ENCODE measurements at places on chromosomes 6 and 20.

DNA sequence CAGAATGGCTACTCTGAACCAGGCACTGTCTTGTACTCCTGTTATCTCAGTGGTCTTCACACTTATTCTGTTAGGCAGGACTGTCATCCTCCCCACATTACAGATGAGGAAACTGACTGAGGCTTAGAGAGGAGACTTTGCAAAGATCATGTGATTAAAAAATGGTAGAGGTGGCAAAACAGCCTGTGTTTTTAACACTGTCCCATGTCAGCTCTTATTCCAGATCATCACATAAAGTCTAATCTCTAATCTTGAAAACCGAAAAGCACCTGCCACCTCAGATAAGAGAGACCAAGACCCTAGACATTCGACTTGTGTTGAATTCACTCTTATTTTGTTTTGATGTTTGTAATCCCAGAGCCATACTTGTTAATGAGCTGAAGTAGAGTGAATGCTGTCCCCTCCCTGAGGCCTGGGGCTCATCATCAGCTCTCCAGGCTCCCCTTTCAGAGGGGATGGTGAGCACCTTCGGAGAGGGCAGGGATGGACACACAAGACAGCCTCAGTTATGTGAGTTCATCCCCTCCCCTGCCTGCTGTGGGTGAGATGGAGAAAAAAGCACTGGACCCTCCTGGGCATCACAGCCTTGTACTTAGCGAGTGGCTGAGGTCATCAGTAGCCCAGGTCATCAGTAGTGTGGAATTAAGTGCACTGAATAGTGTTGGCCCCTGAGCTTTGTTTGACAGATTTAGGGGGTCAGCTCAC lies 30.6 kb downstream of the MTHFD1L start:
- no peak for DNase-seq

DNA sequence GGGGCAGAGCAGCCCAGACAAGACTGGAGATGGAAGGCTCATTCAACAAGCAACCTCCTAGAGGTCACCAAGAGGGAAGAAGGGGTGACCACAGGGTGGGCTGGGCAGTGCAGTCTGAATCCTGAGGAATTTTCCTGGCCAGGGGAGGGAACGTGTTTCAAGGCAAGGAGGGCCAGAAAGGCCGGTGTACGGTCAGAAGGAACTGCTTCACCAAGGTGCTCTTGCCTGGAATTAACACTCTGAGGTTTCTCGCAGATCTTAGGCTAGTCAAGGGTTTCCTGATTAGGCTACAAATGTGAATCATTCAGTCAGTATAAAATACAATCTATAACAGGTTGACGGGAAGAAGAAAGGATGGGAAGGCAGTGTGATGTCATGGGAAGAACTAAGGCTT lies 199.3 kb downstream of the LRFN2 start:
- no peak for DNase-seq

- no peak for DNase-seq
These were observed 49.7 kb upstream of the TSHZ2 start for GRCh38 chr20:52922436-52922835.

DNA sequence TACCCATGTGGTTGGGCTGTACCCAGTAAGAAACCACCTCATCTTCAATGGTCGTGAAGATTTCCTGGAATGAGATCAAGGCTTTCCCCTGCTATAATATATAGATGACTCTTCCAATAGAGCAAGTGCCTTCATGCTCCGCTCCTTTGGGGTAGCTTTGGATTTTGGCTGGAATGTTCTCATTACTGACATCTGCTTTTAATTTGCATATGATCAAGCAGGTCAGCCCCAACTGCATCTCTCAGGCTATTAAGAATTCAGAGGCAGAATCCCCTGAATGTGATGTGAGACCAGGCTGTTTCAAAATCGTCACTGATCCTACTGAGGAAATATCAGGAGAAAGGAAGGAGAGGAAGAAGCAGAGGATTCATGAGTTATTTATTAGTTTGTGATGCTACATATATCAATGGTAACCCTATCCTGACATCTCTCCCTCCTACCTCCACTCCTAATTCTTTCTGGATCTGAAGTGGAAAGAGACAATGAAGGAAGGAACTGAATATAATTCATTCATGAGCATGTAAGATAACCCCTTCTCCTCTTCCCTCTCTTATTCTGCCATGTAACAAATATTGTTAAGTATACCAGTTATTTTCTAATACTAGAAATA lies 47.6 kb upstream of the FUCA2 start:
- peak; percentile 64 for DNase-seq

DNA sequence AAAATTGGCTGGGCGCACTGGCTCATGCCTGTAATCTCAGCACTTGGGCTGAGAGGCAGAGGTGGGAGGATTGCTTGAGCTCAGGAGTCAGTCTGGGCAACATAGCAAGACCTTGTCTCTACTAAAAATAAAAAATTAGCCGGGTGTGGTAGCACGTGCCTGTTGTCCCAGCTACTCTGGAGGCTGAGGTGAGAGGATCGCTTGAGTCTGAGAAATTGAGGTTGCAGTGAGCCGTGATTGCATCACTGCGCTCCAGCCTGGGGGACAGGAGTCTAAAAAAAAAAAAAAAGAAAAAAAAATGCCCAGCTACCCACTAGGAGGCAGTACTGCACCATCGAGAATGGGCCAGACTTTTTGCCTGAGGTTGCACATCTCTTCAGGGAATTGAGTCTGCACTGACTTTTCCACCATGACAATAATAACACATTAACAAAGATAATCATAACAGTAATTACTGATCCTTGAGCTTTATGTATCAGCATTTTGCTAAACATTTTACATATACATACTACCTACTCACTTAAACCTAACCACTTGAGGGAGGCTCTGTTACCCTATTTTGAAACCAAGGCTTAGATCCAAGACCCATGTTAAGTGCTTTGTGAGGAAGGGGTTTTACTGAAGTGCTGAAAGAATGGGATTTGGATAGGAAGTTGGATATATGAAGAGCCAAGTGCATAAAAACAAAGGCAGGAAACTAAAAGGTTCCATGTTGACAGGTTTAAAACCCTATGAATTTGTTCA lies 21.0 kb downstream of the SRSF3 start:
- DNase-seq: no peak

DNA sequence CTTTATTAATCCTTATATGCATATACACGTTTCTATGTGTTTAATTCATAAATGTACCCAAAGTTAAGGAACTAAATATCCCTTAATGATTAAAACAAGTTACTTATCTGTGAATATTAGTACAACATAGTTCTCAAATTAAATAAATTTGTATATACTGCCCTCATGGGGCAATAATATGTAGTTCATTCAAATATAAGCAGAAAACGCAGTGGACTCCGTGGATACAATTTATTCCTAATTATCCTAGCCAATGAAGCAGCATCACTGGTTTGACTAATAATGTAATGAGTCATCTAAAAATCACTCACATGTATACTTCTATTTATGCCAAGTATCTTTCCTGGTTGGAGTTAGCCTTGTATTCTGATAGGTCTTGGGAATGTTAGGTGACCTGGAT lies 111.6 kb downstream of the TBC1D32 start:
- peak; percentile 17 for DNase-seq

GRCh38 chr6:30097902-30098768 lies 14.8 kb downstream of the TRIM31 start:
- no peak for DNase-seq

- no peak for DNase-seq
These were observed 164.8 kb upstream of the MAN1A1 start for GRCh38 chr6:119514345-119514744.

DNA sequence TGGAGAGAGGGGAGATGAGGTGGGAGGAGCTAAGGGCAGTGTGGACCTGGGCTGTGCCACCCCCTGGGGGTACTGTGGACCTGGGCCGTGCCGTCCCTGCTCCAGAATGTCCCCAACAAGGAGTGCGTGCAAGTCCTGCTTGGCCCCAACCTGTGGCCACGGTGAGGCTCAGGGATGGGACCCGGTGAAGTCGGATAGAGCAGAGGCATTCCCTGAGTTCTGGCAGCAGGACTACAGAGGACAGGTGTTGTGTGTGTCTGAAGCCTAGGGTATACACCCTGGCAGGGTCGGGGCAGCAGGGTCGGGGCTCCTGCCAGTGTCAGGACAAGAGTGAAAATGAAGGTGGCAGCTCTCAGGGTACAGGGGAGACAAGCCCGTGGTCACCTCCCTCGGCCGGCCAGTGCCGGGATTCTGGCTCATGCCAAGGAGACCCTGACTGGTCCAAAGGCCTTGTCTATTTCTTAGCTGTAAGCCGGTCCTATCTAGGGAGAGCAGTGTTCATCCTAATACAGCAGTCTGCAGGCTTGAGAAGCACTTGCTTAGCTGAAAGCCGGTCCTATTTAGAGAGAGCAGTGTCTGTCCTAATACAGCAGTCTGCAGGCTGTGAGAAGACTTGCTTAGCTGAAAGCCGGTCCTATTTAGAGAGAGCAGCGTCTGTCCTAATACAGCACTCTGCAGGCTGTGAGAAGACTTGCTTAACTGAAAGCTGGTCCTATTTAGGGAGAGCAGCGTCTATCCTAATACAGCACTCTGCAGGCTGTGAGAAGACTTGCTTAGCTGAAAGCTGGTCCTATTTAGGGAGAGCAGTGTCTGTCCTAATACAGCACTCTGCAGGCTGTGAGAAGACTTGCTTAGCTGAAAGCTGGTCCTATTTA lies 95.9 kb downstream of the SMOC2 start:
- no peak for DNase-seq

DNA sequence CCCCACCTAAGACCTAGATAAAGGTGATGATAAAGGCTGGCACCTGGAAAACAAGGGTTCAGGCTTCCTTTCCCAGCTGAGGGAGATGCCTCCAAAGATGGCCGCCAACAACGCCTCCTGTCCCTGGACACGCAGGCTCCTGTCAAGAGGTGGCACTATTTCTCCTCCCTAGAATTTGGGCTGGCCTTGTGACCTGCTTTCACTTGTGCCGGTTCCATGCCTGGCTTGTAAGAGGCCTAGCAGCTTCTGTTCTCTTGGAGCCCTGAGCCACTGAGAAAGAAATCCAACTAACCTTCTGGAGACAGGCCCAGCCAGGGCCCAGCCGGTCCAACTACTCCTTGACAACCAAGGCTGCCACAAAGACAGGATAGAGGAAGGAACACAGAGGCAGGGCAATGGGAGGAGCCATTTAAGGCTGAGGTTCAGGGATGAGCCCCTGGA lies 60.2 kb upstream of the RALY start:
- DNase-seq: no peak

GRCh38 chr6:48135323-48136084 lies 24.5 kb upstream of the PTCHD4 start:
- DNase-seq: peak; percentile 6

DNA sequence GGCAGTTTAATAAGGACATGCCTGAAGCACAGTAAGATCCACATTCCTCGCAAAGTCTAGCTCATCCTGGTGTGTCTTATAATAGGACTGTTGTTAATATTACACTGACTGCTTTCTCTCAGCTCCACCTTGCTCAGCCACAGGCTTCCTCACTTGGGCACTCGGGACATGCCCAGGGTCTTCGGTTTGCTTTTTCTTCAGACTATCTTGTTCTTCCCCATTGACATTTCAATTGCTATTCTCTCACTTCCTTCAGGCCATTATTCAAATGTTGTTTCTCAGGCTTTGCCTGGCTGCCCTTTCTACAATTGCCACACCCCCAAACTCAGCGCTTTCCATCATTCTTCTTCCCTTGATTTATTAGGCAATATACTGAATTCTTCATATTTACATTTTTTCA lies 274.8 kb upstream of the RGS17 start:
- no peak for DNase-seq

DNA sequence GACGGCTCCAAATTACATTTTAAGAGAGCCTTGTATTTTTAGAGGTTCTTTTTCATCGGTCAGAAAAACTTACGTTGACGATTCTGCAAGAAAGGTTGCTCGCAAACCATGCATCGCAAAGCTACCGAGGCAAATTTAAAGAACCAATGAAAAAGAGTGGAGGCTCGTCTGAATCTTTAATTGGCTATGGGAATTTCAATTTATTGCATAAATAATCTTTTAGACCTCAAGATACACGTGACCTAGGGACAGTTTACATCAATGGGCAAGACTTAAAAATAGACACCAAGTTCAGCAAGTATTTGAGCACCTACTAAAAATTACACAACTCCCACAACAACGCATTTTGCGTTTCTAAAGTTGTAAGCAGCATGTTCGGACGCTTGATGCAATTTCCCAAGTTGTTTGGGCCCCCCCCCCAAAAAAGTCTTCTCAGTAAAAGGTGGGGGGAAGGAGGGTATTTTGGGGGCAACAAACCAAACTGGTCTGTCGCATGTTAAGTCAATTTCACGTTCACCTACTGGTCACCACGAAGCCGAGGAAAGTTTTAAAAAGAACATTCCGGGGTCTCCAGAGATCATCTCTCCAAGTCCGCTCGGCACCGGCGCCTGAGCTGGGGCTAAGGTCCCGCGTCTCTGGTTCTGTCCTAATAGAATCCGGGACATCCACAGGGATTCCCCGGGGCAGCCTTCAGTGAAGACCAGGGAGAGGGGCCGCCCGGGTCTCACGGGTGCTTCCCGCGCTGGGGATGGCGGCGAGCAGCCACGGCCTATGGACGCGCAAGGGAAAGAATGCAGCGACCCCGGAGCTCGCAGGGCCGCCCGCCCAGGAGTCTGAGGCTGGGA lies 851 bp downstream of the SNX5 start:
- no peak for DNase-seq

Data from fibroblast of skin of left biceps (primary cell).